Fibroblast of skin of abdomen (primary cell): ENCODE measurements at places on chromosomes 5 and 9.

GRCh38 chr9:127498298-127498697 lies 47.0 kb downstream of the LRSAM1 start:
- DNase-seq = no peak

GRCh38 chr5:111960476-111961215 lies 203.7 kb upstream of the NREP start:
- DNase-seq = peak; percentile 80

DNA sequence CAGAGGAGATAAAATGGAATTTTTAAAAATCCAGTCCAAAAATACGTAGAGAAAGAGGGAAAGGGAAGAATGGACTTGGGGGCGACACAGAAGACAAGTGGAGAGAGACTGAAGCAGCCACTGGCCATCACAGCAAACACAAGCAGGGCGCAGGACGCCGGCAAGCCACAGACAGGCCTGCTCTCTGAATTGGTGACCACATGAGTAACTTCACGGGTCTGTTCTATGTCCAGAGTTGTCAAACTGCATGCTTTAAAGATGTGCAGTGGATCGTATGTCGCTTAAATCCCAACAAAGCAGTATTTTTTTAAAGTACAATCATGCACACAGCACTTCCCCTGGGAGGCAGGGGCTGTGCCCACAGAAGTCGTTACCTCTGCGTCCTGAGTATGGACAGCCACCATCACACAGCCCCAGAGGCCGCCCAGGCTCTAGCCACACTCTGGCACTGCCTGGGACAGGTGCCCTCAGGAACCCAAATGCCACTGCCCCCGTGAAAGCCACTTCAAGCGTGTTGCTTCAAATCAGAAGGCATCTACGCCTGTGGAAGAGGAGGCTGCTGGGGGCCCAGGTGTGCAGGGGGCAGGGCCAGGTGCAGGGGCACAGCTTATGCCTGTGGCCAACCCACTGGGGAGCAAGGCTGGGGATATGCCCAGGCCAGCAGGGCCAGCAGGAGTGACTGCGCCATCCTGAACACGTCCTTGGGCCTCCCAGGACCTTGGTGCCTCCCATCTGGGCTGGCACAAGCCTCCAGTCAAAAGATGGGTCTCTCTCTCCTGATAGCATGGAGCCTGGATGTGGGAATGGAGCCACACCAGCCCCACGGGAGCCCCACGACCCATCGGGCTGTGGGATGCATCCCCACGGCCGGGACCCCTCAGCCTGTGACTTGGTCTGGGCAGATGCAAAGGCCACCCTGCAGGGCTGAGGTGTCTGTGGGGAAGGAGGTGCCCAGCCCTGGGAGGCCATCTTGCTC lies 5.9 kb upstream of the LRRC14B start:
- no peak for DNase-seq

DNA sequence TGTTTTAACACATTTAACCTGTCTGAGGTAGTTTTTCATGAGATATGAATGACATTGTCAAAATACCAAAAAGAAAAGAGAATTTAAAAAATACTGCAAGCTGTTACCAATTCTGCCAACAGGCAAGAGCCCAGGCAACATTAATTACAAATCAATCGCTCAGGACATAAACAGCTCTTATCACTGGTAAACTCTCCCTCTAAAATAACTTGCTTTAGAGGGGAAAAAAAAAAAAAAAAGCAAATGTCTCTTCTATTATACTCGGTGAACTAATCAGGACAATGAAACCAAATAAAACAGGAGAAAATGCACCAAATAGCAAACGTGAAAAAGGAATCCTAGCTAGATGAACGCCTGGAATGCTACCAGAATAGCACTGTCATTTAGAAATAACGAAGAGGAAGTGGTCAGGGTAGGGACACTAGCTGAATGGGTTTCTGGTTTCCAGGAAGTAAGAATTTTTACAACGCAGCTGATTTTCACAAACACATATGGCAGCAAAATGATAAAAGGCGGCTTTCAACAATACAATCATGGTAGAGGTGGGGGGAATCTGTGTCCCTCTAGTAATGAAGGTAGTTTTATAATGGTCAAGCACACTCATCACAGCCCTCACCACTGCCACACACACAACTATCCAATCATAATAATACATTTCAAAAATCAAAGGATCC lies 94.9 kb downstream of the DENND1A start:
- peak; percentile 46 for DNase-seq

DNA sequence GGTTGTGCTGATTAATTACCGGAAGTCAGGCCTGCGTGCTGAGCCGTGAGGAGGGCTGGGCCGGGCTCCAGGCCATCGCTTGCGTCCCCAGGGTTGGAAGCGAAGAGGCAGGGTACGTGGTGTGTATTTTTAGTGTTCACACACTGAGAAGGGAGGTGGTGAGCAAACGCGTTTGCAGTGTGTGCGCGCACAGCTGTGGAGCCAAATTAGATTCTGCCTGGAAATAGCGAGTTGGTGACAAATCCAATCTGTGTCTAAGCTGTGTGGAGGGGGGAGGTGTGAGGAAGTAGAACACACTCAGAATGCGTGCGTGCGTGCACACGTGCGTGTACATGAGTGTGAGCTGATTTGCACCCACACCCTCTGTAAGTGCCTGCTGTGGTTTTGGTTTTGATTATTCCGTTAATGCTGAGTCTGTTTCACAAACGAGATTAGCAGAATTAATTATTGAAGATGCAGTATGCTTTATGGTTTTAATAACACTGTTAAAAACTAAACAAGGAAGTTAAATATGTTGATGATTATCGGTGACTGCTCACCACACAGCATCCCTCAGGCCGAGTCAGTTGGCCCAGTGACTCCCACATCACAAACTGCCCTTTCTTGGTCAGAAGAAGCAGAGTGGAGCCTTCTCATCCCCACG lies 111.8 kb upstream of the FCN2 start:
- peak; percentile 71 for DNase-seq

- no peak for DNase-seq
Measured at GRCh38 chr5:141858079-141858765, 20.0 kb downstream of the PCDH1 start.

- peak; percentile 72 for DNase-seq
Measured at GRCh38 chr5:129973716-129974426, 69.6 kb downstream of the CHSY3 start.

- DNase-seq = peak; percentile 9
Measured at GRCh38 chr5:37015795-37016666, 139.5 kb downstream of the NIPBL start.

- DNase-seq = peak; percentile 26
Measured at GRCh38 chr9:88657893-88658292, 122.9 kb downstream of the NXNL2 start.

GRCh38 chr5:151283120-151283825 lies 20.3 kb downstream of the SLC36A3 start:
- DNase-seq = no peak

GRCh38 chr5:149615976-149616375 lies 34.7 kb downstream of the ARHGEF37 start:
- DNase-seq = no peak

DNA sequence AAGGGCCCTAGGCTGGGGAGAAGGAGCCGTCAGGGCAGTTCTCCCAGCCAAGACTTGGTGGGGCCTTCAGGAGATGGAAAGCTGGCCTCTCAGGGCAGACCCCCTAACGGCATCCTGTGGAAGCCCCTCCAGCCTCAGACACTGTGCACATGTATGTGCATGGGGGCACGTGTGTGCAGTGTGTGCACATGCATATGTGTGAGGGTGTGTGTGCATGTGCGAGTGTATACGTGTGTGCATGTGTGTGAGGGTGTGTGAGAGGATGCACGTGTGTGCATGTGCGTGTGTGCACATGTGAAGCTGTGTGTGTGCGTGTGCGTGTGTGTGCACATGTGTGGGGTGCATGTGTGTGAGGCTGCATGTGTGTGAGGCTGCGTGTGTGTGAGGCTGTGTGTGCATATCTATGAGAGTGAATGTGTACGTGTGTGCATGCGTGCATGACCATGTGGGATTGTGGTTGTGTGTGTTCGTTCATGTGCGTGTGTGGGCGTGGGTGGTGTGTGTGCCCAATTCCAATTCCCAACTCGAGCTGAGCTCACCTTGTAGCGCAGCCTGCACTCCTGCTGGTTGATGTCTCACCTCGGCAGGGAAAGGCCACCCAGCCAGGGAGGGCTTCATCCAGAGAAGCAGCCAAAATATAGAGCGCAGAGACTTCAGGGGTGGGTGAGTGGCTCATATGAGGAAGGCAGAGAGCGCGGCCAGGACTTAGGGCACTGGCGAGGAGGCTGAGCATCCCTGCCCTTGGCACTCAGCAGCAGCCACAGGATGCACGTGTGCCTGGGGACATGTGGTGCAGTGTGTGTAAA lies 142.7 kb upstream of the PPP1R26 start:
- no peak for DNase-seq

- DNase-seq = peak; percentile 26
Measured at GRCh38 chr5:10607023-10607665, 43.3 kb downstream of the ANKRD33B start.

- no peak for DNase-seq
Measured at GRCh38 chr9:75372499-75373268, 284.4 kb downstream of the OSTF1 start.

- peak; percentile 87 for DNase-seq
Measured at GRCh38 chr5:121273833-121274433, 577.7 kb upstream of the FTMT start.

GRCh38 chr9:31146485-31147166 lies 1237.8 kb upstream of the ACO1 start:
- no peak for DNase-seq

DNA sequence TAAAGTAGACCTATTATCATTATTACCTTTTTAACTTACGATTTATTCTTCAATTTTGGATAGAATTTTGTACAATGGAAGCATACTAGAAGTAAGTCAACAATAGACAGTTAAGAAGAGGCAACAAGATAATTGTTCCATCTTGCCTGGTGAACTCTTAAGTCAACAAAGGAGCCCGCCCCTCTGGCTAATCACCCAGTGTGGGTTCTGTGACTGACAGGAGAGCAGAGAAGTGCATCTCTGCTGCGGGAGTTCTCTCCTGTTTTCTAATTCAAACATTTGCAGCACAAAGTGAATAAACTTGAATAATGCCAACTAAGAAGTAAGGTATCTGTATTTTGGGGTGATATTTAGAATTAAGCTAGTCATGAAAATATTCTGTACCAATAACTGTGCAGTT lies 6.7 kb upstream of the ISL1 start:
- no peak for DNase-seq

GRCh38 chr9:6592231-6592630 lies 53.3 kb downstream of the GLDC start:
- DNase-seq = no peak

DNA sequence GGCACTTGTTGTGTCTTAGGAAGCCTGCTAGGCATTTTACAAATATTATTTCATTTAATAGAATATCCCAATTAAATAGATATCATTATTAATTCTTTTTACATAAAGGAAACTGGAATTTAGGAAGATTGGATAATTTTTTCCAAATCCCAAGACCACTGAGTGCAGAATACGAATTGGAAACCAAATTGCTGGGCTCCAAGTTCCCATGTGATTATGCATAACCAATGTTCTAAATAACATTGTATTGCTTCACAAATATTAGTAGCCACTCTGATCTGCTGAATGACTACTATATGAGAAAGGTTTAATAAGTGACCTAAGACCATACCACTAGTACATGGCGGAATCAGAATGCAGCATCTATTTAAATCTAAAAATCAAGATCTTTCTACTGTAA lies 57.7 kb downstream of the ALDH1A1 start:
- DNase-seq = no peak

GRCh38 chr9:12712532-12712931 lies 19.3 kb downstream of the TYRP1 start:
- DNase-seq = no peak

GRCh38 chr9:89792189-89793123 lies 187.6 kb downstream of the GADD45G start:
- no peak for DNase-seq

DNA sequence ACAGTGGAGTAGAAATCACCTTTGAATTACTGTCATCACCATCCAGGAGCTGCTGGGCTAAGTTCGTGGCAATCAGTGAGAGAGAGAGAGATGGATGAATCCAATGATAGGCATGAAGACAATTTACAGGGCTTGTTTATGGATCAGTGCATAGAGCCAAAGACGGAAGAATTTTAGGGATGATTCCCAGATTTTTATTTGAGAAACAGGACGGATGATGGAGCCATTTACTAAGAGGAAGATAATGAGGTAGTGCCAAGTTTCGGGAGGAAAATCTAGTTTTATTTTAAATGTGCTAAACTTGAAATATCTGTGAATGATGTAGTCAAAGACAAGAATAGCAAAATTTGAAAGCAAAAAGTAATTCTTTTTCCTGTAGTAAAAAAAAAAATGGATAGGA lies 394.2 kb upstream of the PAPPA start:
- no peak for DNase-seq

DNA sequence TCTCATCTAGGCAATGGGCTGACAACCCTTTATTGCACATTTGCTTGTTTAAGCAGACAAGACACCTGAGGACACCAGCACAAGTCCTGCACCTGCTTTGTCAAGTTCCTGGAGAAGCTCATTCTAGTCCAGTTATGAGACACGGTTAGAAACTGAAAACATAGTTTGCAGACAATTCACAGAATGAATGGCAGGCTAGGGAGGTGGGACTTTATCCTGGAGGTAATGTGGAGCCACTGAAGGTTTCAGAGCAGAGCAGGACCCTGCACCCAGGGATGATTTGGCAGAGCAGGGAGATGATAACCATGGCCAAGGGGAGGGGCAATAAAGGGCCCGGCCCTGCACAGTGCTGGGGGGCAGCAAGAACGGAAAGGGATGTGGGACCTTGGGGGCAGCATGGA lies 50.7 kb upstream of the SLC25A51 start:
- no peak for DNase-seq

DNA sequence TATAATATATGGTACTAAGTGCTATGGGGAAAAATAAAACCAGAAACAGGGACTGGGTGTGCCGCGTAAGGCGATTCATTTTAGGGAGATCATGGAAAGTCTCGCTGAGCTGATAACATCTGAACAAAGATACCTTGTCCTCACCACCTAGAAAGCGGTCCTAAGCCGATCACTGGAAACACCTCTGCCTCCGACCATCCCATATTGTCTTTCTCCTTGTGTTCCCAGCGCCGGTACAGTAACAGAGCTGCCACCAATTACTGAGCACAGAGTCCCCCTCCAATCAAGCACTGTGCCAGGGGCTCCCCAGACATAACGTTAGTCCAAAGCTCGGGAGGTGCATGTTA lies 704 bp downstream of the CCDC112 start:
- DNase-seq = no peak

- peak; percentile 47 for DNase-seq
Measured at GRCh38 chr9:107239474-107239873, 43.6 kb upstream of the RAD23B start.

GRCh38 chr5:79295029-79295428 lies 59.1 kb downstream of the JMY start:
- no peak for DNase-seq

GRCh38 chr5:44747396-44747795 lies 61.4 kb upstream of the MRPS30 start:
- no peak for DNase-seq
